Naive B cell (primary cell): ENCODE measurements at places on chromosomes 16 and 17.
A peak's percentile ranks its signal among the peaks of the same experiment; 100 is the strongest.

DNA sequence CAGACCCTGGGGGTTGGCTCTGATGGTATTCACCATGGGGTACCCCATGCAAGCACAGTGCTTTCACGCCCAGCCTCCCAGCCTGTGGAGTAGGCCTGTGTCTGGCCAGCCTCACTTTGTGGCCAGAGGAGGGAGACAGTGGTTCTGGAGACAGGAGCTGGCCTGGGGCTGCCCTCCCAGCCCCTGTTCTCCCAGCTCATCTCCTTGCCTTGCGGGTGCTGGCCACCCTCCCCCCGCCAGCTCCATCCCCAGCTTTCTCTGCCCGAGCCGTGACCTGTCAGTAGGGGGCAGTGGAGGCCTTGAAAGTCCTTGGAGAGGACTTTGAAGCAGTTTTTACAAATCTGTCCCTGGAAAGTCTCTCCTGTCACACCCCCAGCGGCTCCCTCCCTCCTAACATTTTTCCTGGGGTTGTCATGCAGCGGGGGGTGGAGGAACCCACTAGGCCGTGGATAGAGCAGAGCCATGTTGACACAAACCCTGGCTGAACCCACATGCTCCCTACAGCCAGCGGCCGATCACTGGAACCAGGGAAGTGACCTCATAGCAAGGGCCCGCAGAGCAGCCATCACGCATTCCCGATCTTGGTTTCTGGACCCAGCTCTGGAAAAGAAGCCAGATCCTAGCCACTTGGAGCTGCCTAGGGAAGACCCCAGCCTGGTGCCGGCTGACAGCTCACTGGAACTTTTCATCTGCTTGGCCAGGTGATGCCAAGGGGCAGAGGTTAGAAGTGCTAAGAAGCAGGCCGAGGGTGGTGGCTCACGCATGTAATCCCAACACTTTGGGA, 289.4 kb downstream of the SEC14L1 start:
- DNase-seq, result peak; percentile 65

GRCh38 chr16:62985722-62986121, 949.5 kb upstream of the CDH8 start:
- DNase-seq, result no peak

GRCh38 chr17:13016881-13017654, 759 bp downstream of the ELAC2 start:
- no peak for DNase-seq

- DNase-seq, result no peak
Observed at GRCh38 chr16:73053364-73054124, 5.6 kb upstream of the ZFHX3 start.

GRCh38 chr17:19558946-19559345, 25.3 kb downstream of the SLC47A1 start:
- DNase-seq, result no peak

DNA sequence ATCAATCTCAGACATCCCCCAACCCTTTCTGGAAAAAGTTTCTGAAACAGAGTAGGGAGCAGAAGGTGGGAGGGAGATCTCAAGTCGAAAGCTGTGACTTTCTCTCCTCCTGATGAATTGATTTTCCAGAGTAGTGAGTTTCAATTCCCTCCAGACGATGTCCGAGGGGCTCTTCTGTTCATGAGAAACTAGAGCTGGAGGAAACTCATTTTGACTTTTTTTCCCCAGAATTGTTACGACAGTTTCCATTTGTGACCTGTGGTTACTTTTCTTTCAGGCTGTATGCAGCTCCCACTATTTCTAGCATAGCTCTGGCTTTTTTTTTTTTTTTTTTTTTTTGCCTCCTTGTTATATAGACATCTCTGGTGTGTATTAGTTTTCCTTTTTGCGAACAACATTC, 422.1 kb upstream of the SALL1 start:
- DNase-seq, result no peak

DNA sequence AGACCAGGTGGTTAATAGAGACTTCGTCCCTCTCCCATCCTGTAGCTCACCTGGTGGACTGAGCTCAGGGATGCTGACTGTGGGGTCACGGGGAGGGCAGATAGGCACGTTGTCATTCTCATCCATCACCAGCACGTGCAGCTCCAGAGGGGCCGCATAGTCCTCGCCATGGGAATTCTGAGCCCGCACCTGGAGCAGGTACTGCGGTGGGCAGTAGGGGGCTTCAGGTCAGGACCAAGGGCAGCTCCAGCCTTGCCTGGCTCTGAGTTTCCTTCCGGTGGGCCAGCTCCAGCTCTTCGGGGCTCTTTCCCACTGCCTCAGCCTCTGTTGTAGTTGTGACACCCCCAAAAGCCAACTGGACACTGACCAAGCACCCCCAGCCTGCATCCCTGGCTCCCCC, 5.6 kb downstream of the CDH16 start:
- no peak for DNase-seq

DNA sequence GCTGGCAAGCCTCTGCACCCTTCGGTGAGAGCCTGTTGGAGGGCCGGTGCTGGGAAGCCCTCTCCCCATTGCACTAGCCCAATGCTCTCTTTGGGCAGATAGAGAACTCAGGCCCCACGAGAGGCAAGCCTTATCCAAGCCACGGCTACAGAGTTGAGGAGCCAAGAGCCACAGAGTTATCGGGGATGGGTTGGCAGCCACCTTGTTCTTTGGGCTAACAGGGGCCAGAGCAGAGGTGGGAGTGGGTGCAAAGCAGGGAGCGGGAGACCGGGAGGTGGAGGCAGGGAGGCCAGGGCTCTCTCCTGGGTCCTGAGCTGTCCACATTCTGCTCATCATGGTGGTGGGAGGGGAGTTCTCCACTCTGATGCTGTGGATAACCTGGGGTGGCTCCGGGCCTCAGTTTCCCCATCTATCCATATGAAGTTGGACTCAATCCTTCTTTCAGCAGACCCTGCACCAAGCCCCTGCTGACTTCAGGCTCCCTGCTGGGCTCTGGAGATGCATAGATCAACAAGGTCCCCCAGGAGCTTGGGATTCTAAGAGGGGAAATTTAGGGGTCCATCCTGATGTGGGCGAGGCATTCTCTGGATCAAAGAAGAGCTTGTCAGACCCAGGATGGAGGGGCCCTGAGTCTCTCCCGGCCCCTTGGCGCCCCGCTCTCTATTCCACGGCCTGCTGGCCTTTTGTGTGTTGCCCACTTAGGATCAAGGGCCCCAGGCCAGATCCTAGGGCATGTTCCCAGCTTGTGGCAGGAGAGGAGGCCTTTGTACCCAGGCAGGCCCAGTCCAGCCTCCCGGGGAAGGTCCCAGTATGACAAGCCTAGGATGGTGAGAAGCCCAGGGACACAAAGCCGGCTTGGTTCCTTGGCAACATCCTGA, 557 bp upstream of the CX3CL1 start:
- no peak for DNase-seq

DNA sequence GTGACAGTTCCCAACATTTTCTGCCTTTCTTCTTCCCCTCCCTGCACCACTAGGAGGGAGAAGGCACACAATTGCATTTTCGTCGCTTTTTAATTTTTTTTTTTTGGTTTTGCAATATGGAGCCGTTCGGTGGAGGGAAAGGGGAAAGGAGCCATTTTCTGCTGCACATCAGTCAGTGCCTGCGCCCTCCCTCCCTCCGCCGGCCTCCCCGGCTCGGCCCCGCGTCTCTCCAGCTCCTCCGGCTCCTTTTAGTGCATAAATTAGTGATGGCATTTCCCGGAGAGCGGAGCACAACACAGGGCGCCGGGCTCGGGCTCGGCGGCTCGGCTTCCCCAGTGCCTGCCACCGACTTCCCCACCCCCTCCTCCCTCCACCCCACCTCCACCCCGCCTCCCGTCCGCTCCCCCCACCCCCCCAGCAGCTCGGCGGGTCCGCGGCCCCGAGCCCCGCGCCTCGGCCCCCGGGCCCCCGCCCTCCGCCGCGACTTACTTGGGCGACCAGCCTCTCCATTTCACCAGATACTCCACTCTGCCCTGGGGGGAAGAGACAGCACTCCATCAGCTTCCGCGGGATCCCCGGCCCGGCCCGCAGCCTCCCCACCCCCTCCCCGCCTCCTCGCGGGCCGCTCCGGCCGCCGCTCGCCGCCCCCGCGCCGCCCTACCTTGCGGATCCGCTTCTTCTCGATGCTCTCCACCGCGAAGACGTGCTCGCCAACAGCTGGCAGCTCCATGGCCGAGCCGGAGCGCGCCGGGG, 542 bp downstream of the CBX4 start:
- DNase-seq, result peak; percentile 61
